ENCODE measurements at places on chromosomes 1 and 21.

GRCh38 chr1:14986168-14986567, 167.4 kb upstream of the TMEM51 start:
- DNase-seq, result no peak

- DNase-seq, result no peak
These were observed 154.9 kb downstream of the TGFBR3 start for GRCh38 chr1:91730801-91731732.

DNA sequence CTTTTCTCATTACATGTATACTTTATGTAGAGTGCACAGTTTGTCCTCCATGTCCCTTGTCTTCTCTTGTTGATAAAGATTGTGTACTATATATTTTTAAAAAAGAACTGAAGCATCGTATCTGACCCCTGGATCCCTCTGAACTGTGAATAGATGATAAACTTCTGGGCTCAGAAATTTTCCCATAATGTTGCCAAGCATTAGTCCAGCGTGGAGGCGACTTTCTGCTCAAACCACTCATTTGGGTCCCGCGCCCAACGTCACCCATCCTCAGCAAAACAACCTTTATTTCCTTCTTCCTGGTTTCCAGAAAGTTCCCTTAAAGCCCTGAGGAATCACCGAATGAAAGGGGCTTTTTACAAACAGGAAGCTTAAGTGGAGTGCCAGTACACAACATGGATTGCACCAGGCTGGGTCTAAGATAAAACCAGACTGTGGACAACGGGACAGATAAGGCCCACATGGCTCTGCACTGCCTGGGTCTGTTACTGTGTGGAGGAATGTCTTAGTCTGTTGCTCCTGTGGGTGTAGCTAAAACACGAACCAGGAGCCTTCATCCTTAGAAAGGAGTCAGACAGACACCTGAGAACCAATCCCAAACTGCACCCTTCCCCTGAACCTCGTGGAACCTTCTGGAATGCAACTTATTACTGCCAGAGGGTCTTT, 15.6 kb downstream of the EVA1C start:
- no peak for DNase-seq

GRCh38 chr1:93552741-93553455, 105.0 kb downstream of the FNBP1L start:
- DNase-seq, result no peak
